ENCODE measurements at places on chromosomes 6 and 20. TPM values are rescaled to one million over a fixed set of nuclear protein-coding genes. Genes with fewer than 3 reads are reported as not detected.

ECT2L gene
- polyA plus RNA-seq: not detected

PRDM13 gene
- polyA plus RNA-seq: not detected

HAO1 gene
- 0.86 TPM for polyA plus RNA-seq

SEL1L2 gene
- not detected for polyA plus RNA-seq

GTSF1L gene
- polyA plus RNA-seq: not detected

PARD6B gene
- polyA plus RNA-seq: 9.2 TPM

C6orf58 gene
- polyA plus RNA-seq: not detected

GUCA1A gene
- polyA plus RNA-seq: not detected

OPRM1 gene
- polyA plus RNA-seq: not detected

BCAS1 gene
- 1.1 TPM for polyA plus RNA-seq

OR2J3 gene
- not detected for polyA plus RNA-seq

L3MBTL1 gene
- polyA plus RNA-seq: 4.8 TPM

SLC17A2 gene
- polyA plus RNA-seq: 0.54 TPM

TMEM170B gene
- polyA plus RNA-seq: 2.7 TPM

HSPA12B gene
- polyA plus RNA-seq: 8.7 TPM

ANKRD66 gene
- not detected for polyA plus RNA-seq

LYRM2 gene
- polyA plus RNA-seq: 22.6 TPM

MDC1 gene
- polyA plus RNA-seq: 9.5 TPM

DPPA5 gene
- polyA plus RNA-seq: not detected

FAM209B gene
- polyA plus RNA-seq: not detected

HLA-DOB gene
- polyA plus RNA-seq: 1.9 TPM

TRAPPC3L gene
- polyA plus RNA-seq: not detected
